ENCODE measurements at places on chromosomes 1 and 21.
A peak's percentile ranks its signal among the peaks of the same experiment; 100 is the strongest.

GRCh38 chr1:243926803-243927245 is 76.8 kb upstream of the AKT3 start:
- no peak for DNase-seq

DNA sequence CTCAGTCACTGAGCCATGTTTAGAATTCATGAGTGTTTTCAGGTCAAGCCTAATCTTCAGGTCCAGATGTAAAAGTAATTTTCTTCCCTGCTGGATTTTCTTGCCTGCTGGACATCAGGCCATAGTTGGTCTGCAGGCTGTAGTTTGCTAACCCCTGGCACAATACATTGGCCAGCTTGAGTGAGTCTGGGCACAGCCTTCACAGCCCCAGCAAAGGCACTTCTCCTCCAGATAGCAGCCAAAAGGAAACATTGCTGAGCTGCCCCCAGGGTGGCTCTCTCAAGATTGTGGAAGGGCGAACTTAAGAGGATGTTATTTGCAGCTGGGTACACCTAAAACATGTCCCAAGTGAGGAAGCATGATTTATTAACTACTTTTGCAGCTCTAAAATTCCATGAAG is 126.8 kb downstream of the PIK3R3 start:
- no peak for DNase-seq

DNA sequence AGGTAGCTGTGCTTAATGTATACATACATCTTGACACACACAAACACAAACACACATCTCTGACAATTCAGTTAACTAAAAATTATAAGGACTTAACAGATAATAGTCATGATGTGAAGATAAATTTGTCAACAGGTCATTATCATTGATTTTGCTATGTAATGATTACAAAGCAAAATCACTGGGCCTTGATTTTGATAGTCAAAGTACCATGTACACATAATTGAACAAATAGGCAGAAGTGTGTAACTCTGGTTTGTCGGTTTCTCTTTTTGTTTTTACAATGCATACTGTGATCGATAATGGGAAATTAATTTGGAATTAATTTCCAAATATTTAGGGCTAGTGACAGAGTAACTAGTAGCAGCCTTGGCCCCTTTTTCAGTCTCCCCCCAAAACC is 30.8 kb downstream of the PTBP2 start:
- no peak for DNase-seq

DNA sequence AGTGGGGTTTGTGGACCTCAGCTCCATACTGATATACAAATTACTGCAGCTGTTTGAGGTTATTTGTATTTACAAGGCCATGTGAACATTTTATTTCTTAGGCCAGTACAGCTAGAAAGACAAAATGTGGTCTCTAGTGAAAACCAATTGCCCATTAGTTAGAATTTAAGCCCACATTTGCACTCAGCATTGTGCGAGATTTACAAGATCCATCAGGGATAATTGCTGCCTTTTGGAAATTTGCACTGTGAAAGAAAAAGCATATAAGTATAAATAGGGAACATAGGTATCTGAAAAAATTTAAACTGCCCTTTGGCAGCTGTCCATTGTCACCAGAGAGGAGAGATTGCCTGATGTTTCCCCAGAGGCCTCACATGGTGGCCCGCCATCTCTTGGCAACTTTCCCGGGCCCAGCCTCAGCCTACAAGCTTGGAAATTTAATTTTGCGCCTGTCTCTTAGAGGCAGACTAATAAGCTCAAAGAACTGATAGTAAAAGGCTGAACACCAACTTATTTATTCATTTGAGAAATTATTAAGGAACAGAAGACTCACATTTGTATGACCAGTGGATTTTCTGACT is 120.7 kb downstream of the MAP3K21 start:
- DNase-seq, result no peak

- DNase-seq, result no peak
These were observed 13.9 kb downstream of the DNAJC6 start for GRCh38 chr1:65323246-65323645.

DNA sequence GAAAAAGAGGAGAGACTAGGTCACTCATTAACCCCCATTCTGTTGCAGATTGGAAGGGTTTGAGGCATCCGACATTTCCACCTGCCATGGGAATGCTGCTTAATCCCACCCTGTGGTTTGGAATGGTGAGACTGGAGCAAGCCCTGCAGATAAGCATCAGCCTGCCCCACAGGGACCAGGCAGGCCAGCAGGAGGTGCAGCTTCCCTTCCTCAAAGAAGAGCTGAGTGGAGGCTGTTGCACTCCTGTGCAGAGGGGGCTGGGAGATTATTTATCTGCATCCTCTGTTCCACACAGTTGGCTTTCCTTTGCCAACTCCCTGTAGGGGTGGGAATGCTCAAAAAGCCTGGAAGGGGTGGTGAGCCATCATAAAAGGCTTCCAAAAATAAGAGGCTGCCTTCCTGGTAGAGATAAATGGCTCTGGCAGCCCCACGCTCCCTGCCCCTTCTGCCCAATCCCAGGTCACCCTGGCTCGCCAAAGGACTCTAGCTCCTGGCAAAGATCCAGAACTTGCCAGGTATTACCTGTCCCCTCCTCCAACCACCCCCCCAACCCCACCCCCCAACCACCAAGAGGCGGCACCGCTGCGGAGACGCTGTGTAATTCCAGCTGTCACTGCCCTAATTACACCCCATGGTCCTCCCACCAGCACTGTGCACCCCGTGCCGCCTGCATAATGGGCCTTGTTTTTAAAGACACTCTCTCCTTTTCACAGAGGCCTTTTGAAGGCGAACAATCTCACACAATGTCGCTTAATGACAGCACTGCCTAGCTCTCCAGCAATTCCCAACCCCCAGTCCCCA is 83.0 kb upstream of the ZC3H12A start:
- no peak for DNase-seq

GRCh38 chr1:5142389-5142788 is 488.0 kb downstream of the AJAP1 start:
- DNase-seq, result no peak

- DNase-seq, result no peak
These were observed 7.3 kb upstream of the DEDD start for GRCh38 chr1:161139766-161140165.

DNA sequence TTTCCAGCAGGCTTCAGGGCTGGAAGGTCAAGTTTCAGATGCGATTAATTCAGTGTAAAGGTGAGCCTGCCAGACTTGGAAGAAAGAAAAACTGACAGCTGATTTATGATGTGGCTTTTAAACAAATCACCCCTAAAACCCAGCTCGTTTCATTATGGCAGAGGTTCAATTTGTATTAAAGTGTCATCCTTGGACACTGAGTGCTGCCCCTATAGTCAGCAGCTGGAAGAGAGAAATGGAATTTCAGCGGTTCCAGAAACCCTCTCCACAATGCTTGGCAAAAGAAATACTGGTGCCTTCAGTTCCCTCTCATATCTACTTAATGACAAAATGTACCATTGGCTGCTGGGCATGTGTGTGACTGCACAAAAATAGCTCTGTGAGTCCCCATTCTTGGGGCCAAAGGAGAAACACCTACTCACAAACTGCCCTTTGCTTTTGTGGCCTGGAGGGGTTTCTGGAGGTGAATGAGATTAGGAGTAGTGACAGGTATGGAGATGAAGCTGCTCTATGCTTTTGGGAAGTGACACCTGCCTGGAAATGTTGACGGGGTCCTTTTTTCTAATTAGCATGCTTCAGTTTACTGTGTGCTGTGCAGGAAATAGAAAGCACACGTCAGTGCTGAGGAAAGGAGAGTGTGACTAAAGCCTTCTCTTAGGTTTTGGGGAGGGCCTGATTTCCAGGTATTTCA is 95.1 kb upstream of the TSPAN2 start:
- no peak for DNase-seq

- peak; percentile 7 for DNase-seq
These were observed 47.7 kb upstream of the USP24 start for GRCh38 chr1:55262822-55263221.

GRCh38 chr1:97778718-97779117 is 142.1 kb downstream of the DPYD start:
- no peak for DNase-seq

GRCh38 chr1:175842550-175842949 is 99.2 kb upstream of the TNR start:
- no peak for DNase-seq

DNA sequence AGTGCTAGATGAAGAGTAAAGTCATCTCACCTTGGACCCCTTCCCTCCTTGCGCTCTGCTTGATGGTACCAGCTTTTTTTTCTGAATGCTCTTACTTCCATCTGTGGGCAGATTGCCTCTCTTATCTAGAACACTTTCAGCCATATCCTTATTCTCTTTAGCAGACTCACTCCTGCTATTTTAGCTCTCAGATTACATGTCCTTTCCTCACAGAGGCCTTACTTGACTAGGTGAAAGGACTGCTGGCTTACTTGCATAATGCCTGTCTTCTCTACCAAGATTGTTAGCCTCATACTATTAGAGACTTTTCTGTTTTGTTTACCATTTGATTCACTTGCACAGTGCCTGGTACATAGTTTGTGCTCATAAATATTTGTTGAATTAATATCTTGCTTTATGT is 9.3 kb downstream of the IFI44 start:
- DNase-seq, result no peak

GRCh38 chr1:100122177-100122576 is 10.6 kb downstream of the SASS6 start:
- DNase-seq, result no peak

- no peak for DNase-seq
These were observed 52.4 kb downstream of the XCL1 start for GRCh38 chr1:168628807-168629206.

DNA sequence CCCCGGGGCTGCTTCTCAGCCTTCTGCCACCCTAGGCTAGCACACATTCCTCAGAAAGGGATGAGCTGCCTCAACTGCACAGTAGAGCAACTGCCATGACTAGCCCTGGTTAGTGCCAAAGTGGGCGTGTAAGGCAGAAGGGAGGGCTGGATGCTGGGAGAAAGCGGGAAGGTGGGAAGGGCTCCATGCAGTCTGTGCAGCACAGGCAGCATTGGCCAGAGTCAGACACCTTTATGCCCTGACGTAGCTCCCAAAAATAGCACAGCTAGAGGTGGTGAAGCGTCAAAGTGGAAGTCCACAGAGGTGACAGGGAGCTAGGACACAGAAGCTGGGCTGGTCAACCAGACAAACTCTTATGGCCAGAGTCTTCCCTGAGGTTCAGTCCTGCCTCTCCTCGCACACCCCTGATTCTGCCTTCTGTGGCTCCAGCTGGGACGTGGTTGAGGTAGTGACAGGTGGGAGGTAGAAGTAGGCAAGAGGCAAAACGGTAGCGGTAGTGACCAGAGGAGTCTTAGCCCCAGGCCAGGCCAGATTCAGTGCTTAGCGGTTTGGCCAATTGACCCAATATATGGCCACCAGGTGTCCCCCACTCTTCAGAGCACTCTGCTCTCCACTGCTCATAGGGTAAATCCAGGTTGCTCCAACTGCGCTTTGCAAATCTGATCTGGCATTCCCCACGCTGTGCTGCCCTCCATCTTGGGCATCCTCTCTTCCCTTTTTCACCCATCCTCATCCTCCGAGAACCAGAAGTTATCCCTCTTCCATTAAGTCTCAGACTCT is 45.6 kb downstream of the DDX20 start:
- no peak for DNase-seq

DNA sequence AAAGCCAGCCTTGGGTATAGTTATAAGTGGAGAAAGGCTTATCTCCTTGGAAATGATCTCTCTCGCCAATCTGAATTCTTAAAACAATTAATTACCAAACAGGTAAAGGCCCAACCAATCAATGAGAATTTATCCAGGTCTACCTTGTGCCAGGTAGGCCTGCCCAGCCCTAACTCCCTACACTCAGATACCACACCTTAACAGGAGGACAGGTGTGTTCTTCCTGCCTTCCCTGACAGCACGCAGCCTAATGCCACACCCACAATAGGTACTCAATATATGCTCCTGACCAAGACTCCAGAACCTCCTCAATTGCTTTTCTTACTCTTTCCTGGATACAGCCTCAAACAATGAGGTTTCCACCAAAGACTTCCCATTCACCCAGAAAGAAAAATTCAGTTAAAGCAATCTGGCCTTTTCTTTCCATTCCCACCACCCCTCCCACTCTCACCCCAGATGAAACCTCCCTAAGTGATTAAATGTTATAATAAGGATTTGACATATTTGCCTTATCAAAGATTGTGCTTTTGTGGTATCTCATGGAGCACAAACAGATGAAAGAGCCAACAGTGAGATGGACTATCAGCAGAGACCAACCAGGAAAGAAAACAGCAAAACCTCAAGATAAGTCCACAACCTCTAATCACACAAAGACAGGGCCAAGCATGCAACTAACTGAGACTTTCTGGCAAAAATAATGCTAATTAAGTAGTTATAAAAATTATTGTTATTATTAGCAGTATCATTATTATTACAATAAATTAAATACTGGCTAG is 25.6 kb downstream of the TRABD2B start:
- no peak for DNase-seq

GRCh38 chr1:4638345-4638729 is 16.1 kb upstream of the AJAP1 start:
- DNase-seq, result no peak

DNA sequence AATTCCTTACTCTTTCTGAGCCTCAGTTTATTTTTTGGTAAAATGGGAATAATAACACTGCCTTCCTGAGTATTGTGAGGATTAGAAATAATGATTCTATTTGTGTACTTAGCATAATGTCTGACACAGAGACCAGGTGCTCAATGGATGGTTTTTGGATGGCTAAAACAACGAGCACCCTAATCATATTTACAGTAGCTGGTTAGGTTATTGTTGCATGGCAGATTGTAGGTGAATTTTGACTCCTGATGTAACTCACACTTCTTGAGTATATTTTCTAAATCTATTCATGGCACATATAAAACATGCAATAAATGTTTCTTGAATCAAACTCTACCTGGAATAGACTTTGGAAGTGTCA is 11.9 kb upstream of the DUSP10 start:
- no peak for DNase-seq

DNA sequence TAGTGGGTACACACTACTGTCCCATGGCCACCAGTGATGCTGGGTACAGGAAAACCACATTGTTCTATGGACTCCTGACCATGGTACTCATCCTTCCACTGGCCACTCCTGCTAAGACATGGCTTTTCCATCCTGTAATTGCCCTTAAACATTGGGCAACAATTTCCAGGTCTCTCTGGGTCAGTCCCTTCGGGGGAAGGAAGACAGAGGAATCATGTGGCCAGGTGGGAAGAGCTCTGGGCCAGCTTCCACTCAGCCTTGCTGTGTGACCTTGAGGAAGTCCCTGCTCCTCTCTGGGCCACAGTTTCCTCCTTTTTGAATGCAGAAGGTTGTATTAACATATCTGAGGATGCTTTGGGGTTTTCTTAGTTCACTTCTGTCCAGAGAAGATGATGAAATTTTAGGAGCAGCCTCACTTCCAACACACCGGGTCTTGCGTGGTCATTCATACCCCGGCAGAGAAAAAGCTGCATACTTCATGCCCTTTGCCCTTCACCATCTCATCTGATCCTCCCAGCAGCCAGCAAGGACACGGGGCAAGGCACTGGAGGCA is 50.8 kb downstream of the SRRM1 start:
- DNase-seq, result no peak

- no peak for DNase-seq
These were observed 220.3 kb upstream of the LYPLAL1 start for GRCh38 chr1:218953386-218953785.

Measured in T1000 (cell line).